ENCODE measurements at places on chromosomes 5 and 9.
A peak's percentile ranks its signal among the peaks of the same experiment; 100 is the strongest.

GRCh38 chr5:75848077-75848476 is 130.8 kb upstream of the POC5 start:
- no peak for DNase-seq

- DNase-seq = no peak
Measured at GRCh38 chr5:103371046-103371607, 112.6 kb downstream of the MACIR start.

GRCh38 chr9:16704116-16705110 is 166.1 kb downstream of the BNC2 start:
- DNase-seq = no peak

GRCh38 chr5:98742396-98743073 is 30.9 kb upstream of the RGMB start:
- no peak for DNase-seq

GRCh38 chr9:133955821-133956411 is 36.2 kb downstream of the VAV2 start:
- peak; percentile 9 for DNase-seq

GRCh38 chr5:151923866-151924476 is 680 bp downstream of the GLRA1 start:
- no peak for DNase-seq

GRCh38 chr9:97307091-97307490 is 368 bp upstream of the CCDC180 start:
- DNase-seq = peak; percentile 35

DNA sequence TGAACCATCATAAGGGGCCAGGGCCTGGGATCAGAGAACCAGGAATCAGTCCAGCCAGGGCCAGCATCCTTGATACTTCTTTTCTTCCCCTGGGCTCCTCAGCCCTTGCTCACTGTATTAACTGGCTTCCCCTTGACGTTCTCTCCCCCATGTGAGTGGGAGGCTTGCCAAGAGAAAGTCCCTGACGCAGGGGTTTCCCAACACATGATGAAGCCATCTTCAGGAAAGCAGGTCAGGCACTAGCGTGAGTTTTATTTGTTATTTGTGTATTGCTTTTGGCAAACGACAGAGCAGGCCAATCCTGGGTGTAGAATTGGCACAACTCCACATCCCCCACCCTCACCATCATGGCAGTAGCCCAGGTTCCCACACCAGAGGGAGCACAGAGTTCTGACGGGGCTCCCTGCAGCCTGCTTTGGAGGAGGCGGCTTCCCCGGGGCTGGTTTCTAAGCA is 165.5 kb upstream of the NFIL3 start:
- no peak for DNase-seq

DNA sequence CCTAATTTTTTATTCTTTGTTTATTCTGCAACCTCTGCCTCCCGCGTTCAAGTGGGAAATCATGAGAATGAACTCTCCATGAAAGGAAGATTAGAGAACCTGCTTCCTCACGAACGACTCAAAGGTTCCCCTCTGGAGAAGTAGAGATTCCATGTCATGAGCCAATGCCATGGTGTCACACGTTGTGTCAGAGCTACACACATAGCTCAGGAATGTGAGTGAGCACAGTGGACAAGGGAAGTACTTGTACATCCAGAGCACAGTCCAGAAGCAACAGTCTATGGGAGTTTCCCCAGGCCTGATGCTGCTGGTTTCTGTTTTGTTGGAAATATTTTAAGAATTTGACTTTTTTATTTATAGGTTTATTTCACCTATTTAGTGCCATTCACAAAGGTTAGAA is 26.8 kb upstream of the PPP2CA start:
- no peak for DNase-seq

DNA sequence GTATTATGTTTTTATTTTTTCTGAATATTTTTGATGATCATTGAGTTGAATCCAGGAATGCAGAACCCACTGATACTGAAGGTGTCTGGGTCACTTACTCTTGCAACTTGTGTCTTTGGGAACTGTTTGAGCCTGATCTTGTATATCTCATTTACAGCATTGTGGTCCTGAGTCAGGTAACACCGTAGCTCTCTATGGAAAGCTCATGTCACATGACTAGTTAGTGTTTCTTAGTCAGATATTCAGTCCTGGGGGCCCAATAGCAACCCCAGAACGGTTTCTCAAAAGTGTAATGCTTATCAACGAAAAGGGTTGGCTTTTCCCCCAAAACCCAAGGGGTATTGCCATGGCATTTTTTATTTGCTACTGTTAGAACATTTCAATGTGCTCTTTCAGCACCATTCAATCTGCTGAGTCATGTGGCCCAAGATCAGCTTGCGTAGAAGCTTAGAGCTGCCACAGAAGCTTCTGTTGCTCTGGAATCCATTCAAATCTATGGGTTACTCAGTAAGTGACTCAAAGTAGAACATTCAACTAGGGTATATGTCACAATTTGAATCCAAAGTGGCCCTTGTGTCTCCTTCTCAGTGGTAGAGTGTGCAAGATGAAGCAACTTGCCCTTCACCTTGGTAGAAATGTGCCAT is 12.1 kb upstream of the PTAR1 start:
- no peak for DNase-seq

- DNase-seq = no peak
Measured at GRCh38 chr5:149007174-149007573, 55.7 kb downstream of the SH3TC2 start.

- no peak for DNase-seq
Measured at GRCh38 chr5:67971223-67971830, 244.2 kb upstream of the PIK3R1 start.

- DNase-seq = no peak
Measured at GRCh38 chr5:57986761-57987341, 473.0 kb downstream of the PLK2 start.

DNA sequence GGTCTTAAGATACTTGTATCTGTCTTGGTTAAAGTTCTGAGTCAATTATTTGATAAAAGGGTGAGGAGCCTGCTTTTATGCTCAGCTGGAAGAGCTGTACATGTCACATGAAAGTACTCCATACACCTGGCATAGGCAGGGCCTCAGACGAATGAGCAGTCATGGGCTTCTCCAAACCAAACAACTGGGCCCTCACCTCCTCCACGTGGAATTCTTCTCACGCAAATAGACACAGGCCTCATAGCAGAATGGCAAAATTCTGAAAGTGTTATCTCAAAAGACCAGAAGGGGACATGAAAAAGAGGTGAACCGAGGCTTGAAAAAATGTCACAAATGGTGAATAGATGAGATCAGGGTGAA is 48.6 kb downstream of the FAM240B start:
- DNase-seq = no peak

- no peak for DNase-seq
Measured at GRCh38 chr9:31136524-31136923, 1247.9 kb upstream of the ACO1 start.

- no peak for DNase-seq
Measured at GRCh38 chr5:6059137-6059800, 319.1 kb downstream of the MED10 start.

DNA sequence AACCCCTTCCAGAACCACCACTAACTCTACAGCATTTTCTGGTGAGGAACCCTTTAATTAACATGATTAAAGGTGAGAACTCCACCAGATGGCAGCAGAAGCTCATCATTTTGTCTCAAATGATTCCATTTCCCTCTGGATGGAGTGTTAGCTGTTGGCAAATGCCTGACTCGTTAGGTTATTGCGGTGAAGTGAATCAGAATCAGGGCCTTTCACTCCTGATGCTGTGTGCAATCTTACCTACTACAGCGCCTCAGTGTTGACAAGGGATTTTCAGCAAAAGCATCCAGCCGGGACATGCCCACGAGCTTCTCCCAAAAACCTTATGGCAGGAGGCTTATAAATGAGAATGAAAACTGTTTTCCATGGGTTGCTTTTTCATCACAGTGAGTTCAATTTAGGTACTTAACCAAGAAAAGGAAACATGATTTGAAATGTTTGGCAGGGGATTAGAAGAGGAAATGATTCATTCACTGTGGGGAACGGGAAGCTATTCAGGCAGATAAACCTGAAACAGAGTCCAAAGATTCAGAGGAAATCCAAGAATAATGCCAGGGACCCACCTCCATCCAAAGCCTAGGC is 48.0 kb upstream of the CAST start:
- DNase-seq = no peak

DNA sequence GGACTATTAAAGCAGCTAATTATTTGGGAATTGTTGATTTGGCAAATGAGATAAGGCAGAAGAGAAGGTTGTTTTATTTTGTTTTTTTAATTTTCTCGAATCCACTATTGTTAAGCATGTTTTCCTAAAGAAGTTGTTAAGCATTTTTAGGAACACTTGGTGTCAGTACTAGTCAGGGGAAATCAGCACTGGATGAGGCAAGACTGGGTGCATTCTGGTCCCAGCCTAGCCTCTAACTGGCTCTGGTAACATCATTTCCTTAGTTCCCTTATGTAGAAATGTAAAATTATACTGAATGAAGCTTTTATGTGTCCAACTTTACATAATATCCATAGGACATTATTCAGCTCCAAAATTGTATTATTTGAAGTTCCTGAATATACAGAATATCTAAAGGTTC is 196.1 kb downstream of the PCSK5 start:
- no peak for DNase-seq

DNA sequence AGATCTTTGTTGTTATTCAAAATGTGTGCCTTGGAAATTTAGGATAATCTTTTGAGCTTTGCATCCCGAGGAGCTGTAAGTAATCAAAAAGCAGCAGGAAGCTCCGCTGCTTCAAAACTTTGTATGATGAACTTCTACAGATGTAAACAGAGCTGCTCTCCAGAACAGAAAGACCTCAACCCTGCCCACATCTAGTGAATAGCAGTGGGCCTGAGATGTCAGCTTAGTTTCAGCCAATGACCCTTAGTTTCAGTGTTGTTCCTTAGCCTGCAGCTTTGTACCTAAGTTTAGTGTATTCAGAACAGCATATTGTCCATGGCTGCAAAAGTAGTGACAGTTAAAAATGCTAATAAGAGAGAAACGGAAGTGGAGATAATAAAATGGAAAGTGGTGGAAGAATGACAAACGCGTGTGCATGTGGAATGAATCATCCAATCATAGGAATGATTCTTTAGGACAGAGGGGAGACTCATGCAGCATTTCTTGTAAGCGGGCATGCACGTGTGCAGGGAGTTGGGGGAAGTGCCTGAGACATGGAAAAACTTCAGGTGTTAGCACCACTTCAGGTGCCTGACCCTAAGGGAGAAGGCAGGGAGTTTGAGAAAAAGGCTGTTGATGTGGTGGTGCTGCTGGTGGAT is 24.9 kb downstream of the SNX24 start:
- no peak for DNase-seq

DNA sequence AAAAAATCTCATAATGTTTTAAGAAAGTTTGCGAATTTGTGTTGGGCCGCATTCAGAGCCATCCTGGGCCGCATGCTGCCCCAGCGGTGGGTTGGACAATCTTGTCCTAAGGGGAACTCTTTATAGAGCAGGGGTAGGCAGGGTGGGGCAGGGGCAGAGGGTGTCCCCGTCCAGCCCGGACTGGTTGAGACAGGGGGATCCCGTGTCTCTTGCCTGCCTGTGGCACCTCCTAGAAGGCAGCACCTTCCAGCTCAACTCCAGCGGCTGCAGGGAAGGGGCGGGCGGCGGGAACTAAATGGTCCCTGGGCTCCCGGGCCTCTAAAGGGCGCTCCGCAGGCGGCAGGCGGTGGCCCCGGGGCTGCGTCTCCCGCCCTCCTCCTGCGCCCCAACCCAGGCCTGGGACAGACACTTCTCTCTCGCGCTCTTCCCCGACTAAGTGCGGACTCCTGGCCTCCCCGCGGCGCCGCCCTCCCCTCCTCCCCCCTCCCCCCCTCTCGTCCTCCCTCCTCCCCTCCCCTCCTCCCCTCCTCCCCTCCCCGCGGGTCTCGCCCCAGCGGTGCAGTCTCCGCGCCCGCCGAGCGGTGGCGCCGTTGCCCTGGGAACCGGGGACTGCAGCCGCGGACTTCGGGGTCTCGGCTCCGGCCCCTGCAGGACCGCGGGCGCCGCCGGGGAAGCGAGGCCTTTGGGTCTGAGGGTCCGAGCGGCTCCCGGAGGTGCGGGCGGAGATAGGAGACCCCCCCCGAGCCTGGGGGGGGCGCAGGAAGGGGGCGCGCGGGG is 132.6 kb downstream of the MRPL36 start:
- DNase-seq = peak; percentile 43

- no peak for DNase-seq
Measured at GRCh38 chr9:131651599-131651998, 88.3 kb downstream of the RAPGEF1 start.

DNA sequence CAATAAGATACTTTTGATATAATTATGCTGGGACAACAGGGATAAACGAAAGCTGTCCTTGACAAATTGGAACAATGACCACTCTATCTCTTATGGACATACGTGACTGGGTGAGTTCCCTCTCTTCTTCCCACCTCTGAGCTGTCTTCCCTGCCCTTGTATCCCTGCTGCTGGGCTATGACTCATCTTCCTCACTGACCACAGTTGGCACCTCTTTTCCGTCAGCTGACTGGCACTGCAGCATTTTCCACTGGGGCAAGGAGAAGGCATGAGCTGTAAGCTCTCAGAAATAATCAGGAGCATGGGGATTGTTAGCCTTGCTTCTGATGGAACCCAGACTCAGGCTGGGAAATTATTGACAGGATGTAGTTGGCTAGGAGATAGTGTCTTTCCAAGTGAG is 48.7 kb downstream of the PCSK1 start:
- no peak for DNase-seq

DNA sequence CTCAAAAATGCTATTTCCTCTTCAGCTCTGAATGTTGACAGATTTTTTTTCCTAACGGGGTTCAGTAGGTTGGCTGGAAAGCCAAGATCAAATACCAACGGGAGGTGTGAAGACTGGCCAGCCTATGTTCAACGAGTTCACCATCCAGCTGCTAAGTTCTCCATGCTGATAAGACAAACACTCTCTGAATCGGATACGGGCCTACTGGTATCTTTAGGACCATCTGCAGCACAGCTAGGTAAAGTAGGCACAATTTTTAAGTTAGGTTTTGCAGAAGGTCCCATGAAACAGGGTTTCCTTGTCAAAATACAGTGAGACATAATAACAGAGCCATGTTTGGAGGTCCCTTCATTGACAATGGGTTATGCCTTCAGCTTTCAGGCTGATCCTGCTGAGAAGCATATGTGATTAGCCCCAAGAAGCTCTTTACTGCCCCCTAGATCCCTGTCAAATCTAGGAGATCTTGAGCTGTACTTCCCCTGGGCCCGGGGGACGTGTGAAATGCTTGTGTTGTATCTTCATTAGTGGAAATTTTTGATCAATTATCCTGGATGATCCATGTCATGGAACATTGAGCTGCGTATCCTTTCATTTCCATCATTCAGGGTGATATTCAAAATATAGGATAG is 60.6 kb downstream of the PGM5 start:
- no peak for DNase-seq

- DNase-seq = no peak
Measured at GRCh38 chr9:87212605-87213021, 265.3 kb upstream of the GAS1 start.

DNA sequence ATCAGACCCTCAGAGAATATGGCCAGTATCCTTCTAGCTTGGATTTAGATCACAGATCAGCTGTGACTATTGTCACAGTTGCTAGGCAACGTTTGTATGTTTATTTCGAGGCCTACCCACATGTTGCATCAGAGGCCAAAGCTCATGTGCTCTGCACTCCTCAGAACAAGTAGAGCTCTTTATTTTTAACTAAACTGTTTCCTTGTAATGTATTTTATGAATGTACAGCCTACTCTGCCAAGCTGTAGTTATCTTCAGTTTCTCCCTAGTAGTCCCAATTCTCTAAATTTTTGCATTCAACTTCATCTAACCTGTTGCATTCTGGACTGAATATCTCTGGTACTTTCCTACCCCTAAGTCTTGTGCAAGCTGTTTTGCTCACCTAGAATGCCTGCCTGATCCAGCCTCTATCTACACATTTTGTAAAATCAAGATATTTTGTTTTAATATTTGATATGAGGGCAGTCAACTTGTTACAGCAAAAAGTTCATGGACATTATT is 52.8 kb downstream of the CAST start:
- no peak for DNase-seq

- no peak for DNase-seq
Measured at GRCh38 chr9:125732562-125732961, 14.6 kb upstream of the PBX3 start.
